ENCODE measurements at places on chromosomes 2 and 18.

DNA sequence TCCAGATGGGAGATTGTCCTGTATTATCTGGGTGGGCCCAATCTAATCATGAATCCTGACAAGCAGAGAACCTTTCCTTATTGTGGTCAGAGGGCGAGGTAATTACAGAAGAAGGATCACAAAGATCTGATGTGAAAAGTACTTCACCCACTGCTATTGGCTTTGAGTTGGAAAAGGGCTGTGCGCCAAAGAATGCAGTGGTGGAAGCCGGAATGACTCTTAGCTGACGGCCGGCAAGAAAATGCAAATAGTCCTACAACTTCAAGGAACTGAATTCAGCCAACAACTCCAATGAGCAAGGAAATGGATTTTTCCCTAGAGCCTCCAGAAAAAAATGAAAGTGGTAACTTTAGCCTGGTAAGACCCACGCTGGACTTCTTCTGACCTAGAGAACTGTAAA, 67.3 kb downstream of the CTNNA2 start:
- DNase-seq: no peak

GRCh38 chr2:223549215-223549614, 52.9 kb downstream of the SCG2 start:
- DNase-seq: no peak

- no peak for DNase-seq
These were observed 1.1 kb upstream of the LIPG start for GRCh38 chr18:49560624-49561288.

GRCh38 chr18:555705-556457, 24.3 kb upstream of the CETN1 start:
- DNase-seq: no peak

All from spinal cord (tissue), 10 donors.